NCI-H1694 treated with DMSO at 0.1 percent for 48 hours (cell line): ENCODE measurements at places on chromosomes 11 and 22.

GRCh38 chr11:104152941-104153505, 10.9 kb downstream of the PDGFD start:
- no peak for DNase-seq

DNA sequence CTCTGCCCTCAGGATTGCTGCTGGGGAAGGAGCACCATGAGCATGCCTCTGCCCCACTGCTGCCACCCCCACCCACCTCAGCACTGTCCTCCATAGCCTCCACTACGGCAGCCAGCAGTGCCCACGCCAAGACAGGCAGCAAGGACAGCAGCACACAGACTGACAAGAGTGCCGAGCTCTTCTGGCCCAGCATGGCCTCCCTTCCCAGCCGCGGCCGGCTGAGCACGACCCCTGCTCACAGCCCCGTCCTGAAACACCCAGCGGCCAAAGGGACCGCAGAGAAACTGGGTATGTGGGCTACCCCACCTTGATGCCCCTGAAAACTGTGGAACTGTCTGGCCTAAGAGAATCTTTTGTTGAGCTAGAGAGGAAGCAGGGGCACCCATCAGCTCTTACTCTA, 101.0 kb downstream of the AMOTL1 start:
- DNase-seq = no peak

- DNase-seq = no peak
Measured at GRCh38 chr11:112310419-112310818, 49.8 kb upstream of the PLET1 start.

GRCh38 chr11:2677127-2677526, 22.7 kb downstream of the KCNQ1OT1 start:
- DNase-seq = no peak

GRCh38 chr11:104011044-104011443, 25.4 kb upstream of the DDI1 start:
- DNase-seq = no peak

DNA sequence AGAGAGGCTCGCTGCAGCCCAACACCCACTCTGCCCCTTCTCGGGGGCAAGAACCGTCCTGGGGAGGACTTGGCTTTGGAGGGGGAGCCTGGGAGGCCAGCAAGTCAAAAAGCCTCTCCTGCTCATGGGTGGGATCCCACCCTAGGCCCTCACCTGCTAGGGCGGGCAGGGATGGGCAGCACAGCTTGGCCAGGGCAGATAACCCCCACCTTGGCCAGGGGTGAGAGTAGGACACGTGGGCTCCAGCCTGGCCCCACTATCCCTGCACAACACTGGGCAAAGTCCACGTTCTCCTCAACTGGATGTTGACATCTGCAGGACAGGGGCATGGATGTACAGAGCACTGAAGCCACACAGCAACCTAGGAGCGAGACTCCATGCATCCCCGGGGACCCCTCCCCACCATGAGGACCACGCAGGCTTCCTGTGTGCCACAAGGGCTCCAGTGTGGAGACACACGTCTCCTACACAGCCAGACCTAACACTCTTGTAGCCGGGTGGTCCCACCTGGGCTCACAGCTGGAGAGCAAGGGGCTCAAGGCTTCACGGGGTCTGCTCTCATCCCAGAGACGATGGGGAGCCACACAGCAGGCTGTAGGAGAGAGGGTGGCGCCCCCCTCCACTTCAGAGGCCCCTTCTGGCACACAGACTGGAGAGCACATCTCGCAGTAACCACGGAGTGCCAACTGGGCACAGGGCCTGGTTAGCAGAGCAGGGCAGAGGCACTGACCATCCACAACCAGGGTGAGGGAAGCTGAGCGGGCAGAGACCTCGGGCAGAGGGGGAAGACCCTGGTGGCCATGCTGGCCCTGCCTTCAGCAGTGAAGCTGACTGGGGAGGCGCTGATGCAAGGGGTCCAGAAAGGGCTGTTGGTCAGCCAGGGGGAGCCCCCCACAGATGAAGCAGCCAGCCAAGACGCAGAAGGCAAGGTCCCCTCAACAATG, 171.1 kb downstream of the CRYBB2 start:
- DNase-seq = no peak

DNA sequence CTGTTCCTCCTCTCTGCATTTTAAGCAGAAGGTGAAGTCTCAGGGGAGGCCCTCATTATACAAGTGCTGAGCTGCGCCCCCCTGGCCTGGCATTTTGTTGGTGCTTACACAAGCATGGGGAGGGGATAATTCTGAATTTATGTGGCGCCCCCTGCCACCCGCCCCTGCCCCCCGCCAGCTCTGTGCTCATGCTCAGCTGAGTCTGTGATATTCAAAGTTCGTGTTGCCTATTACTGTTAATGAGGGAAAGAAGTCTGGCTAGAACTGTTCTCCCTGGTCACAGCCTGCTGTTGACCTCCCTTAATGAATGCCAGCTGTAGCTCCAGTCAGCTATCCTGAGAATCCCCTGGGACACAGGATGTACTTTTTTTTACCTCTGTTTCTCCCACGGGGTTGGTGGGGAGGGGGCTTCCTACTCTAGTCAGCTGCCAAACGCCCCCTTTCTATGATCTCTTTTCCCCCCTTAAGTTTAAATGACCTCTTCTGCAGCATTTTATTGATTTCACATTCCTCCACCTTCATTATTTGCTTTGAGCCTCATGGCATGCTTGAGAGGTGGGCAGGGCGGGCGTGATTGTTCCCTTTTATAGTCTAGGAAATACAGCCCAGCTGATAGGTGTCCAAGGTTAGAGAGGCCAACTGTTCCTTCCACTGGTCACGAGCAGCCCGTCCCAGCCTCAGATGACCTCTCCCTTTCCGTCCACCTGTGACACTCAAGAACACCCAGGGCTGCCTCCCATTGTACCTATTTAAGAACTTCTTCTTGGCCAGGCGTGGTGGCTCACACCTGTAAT, 12.2 kb downstream of the USP2 start:
- no peak for DNase-seq

DNA sequence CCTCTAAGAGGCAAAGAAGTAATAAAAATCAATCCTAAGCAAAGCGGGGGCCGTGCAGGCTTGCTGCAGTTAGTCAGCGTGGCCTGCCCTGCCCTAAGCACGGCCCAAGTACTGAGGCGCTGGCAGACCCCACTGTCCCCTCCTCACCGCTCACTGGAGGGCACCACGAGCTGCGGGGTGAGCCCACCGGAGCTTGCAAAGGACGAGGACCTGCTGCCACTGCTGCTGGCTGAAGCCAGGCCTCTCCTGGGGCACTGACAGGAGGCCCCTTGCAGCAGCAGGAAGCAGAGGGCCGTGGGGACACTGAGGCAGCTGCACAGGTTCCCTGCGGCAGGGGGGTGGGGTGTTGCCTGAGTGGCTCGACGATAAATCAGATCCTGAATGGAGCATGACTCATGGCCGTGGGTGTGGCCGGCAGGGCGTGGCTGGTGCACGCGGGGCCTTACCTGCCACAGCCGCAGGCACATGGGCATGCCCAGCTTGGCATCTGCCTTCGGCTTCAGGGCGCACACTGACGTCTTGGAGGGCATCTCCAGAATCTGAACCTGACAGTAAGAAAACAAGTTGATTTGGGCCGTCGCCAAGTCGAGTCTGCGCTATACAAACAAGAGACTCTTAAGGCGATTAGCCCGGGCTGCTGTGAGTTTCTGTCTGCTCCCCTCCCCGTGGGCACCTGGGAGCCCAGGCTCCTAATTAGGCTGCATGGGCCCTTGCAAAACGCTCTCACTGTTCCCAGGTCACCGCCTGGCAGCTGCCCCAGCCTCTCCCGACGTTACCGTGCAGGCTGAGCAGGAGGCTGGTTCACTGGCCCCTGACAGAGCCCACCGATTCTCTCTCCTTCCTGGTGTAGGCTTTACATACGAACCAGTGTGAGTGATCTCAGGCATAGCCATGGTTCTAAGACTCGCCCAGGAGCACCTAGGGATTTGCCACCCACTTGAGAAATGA, 45.9 kb downstream of the TBX1 start:
- no peak for DNase-seq

DNA sequence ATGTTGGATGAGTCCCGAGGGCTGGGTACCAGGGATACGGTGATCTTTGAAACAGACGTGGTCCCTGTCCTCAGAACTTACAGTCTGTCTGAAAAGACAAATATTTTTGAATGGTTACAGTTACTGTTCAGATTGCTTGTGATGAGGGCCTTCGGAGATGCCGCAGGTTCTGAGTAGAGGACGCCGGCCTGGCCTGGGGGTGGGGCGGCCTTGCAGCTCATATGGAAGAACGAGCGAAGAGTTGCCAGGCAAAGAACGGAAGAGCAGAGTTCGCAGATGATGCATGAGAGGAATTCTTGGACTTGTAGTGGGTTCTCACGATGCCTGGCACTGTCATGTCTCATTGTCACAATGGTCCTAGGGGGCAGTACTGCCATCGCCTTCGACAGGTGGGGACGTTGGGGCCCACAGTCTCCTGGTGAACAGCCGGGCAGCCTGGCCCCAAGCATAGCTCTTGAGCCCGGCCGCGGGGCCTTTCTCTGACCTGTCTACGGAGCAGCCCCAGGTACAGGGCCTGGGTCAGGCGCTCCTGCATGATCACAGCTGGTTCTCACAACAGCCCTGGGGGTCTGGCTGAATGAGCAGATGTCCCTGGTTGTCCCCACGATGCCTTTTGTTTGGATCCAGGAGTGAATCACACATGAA, 60.9 kb upstream of the PARVG start:
- DNase-seq = no peak

DNA sequence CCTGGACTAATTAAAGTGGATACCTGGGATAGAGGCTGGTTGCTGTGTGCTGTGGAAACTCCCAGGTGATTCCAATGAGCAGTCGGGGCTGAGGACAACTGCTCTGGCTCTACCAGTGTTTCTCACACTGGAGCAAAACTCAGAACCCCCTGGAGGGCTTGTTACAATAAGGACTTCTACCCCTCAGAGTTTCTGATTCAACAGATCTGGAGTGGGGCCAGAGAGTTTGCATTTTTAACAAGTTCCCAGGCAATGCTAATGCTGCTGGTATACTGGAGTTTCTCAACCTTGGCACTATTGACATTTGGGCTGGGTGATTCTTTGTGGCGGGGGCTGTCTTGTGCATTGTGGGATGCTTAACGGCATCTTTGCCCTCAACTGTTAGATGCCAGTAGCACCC, 353.7 kb downstream of the MIAT start:
- DNase-seq = no peak

DNA sequence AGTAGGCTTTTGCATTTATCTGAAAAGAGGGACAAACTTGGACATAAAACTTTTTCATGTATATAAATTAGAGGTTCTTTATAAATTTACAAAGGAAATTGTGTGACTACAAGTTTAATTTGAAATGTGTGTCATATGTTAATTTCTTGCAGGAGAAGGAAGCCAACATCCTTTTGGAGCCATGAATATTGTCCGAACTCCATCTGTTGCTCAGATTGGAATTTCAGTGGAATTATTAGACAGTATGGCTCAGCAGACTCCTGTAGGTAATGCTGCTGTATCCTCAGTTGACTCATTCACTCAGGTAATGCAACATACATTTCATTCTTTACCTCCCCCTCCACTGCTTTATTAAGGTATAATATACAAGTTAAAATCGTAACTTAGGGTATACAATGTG, 35.2 kb downstream of the HIKESHI start:
- no peak for DNase-seq
